ENCODE measurements at places on chromosomes 7 and 10.
A peak's percentile ranks its signal among the peaks of the same experiment; 100 is the strongest.

- no peak for DNase-seq
Measured at GRCh38 chr10:133176546-133176945, 16.5 kb downstream of the KNDC1 start.

- DNase-seq, result peak; percentile 69
Measured at GRCh38 chr7:134632937-134633540, 13.6 kb upstream of the BPGM start.

DNA sequence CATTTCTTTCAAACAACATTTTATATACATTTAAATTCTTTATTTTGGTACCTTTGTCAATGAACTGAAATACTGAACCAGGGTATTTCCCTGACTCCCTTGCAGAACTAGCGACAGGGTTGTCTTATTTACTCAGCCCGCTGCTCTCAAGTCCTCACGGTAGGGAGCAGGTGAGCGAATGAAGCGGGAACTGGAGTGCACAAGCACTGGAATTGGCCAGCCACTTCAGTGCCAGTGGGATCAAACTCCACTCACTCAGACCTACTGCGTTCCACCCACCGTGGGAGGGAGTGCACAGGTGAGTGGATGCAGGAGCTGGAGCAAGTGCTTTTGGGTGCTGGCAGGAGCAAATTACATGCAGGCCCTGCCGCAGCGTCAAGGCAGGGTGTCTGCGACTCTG, 28.1 kb upstream of the NEUROD6 start:
- no peak for DNase-seq

DNA sequence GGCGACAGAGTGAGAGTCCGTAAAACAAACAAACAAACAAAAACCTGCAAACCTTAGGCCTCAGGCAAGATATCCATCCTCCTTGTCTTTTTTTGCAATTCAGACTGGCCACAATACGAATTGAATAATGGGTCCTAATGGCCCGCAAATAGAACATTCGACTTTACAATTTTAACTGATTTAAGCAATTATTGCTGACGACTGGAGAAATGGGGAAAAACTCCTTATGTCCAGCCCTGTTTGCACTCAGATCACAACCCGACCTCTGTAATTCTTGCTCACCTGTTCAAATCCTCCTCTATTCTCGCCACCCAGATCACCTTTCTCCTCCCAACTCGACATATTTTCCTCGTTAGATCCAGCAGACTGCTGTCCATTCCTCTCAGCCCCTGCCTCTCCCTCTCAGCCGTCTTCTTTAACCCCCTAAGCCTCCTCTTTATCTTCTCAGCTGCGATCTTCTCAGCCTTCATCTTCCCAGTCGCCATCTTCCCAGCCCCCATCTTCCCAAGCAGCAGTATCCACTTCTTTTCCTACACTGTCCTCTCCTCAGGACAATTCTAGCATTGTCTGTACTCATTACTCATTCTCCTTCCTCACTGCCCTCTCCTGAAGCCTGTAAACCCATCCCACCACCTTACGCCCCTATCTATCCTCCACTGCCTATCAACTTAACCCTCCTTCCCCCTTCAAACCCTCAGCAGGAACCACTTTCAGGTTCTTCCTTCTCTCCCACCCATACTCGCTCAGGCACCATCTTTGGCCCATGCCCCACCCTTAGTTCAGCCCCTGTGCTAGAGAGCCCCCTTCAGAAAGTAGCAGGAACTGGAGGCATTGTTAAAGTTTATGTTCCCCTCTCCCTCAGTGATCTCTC, 61.8 kb downstream of the LRRC17 start:
- no peak for DNase-seq

Measured in IMR-90 (cell line).